Activated CD4-positive, CD25-positive, alpha-beta regulatory T cell (primary cell): ENCODE measurements at places on chromosomes 12 and 14.

- no peak for DNase-seq
Observed at GRCh38 chr14:55705651-55706364, 125.8 kb downstream of the KTN1 start.

GRCh38 chr12:68364893-68365725 is 32.9 kb upstream of the MDM1 start:
- peak; percentile 25 for DNase-seq

- peak; percentile 11 for DNase-seq
Observed at GRCh38 chr14:88005978-88006851, 1.3 kb downstream of the GPR65 start.

DNA sequence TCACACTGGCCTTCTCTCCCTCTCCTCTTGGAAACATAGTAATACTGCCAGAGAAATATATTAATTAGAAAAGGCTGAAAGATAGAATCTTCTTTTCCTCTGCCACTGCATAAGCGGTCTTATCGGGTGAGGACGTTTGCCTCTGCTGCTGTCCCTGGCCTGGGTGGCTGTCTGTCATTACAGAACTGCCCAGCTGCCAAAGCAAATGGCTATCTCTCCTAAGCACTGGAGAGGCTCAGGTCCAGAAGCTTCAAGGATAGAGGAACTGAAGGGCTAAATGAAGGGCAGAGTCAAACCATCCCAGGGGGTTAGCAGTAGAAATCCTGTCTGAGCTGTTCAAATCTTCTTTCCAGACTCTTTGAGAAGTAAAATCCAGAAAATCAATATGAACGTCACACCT is 198.6 kb upstream of the CAND1 start:
- no peak for DNase-seq

DNA sequence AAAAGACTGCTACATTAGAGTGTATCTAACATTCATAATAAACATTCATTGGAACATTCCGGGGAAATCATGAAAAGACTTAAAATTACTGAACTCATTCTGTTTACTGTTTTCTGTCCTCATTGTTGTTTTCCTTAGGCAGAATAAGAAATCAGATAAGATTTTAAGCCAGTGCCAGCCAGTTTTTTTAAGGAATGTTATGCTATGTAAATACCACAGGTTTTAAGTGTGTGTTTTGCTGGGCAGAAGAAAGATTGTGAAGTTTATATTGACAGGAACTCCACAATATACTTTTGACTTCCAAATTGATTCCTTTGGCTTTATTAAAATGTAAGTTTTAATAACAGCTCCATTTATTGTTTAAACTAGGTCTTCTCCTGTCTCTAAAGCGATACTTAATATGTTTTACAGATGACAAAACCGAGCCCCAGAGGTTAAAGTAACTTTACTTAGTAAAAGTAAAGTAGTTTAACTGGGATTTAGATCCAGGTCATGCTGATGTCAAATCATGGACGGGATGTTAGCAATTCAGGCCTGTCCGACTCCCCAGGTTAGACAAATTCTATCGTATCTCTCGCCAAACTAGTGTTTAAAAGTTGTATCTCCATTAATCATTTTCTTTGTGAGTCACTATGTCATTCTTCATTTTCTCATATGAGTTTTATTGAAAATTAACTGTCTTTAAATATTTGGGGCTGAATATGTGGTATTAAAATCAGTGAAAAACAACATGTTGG is 1.7 kb downstream of the LARP4 start:
- DNase-seq, result no peak

DNA sequence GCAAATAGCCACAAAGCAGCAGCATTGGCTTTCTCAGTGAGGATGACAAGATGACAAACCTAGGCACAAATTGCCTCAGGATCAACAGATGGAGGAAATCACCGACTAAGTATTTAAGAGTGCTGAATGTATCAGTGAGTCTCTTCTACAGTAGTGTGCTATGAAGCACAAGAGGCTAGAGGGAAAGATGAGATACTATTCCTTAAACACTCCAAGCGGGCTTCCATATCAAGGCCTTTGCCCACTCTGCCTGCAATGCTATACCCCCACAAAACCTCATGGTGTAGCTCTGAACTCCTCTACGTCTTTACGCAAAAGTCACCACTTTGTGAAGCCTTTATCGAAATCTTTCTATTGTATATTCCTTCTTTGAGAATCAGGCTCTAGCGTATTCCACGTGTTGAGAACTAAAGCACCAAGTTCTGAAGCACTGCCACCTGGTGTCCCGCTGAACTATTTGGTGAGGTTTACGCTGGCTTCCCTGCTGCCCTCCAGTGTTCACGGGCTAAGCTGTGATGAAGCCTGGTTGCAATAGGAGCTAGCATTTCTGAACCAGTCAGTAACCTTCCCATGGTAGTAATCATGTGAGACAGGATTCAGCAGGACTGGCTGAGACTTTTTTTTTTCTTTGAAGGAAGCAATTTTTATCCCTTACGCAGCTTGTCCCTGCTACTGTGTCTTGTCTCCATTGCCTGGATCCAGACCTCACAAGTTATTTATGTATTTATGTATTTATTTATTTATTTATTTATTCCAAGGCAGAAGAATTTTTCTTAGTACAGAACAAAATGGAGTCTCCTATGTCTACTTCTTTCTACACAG is 426.5 kb upstream of the OR4E1 start:
- peak; percentile 18 for DNase-seq

- DNase-seq, result no peak
Observed at GRCh38 chr14:40119765-40120164, 687.5 kb upstream of the FBXO33 start.

DNA sequence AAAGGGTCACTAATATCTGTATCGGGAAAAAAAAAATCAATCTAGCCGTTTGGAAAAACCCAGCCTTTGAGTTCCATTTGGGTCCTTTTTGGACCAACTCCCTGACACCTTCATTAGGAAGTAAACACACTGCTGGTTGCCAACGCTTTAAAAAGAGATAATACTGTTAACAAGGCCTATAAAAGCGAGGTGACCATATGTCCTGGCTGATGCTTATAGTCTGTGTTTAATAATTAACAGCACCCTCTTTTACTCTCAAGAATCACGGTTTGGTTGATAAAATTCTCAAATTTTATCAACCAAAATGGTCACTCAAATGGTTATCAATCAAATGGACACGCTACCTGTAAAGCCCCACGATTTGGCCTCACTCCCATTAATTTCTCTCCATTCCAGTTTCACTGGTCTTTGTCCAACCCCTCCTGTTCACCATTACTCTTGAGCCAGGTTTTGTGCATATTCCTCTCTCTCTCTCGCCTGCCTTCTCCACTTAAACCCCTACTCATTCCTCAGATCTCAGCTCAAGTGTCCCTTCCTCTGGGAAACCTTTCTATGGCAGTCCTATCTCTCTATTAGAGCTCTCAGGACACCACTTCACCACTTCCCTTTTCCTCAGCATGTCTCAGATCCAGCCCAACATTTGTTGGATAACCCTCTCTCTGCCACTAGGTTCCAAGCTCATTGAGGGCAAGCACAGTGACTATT is 9.5 kb downstream of the BTG1 start:
- no peak for DNase-seq
